ENCODE measurements at places on chromosomes 5 and 9.

GRCh38 chr5:74340476-74340875, 300.1 kb downstream of the ENC1 start:
- DNase-seq = no peak

- no peak for DNase-seq
These were observed 5.1 kb upstream of the PHYKPL start for GRCh38 chr5:178237431-178238312.

GRCh38 chr5:153903321-153903720, 135.4 kb downstream of the FAM114A2 start:
- no peak for DNase-seq

- no peak for DNase-seq
These were observed 183.3 kb downstream of the DEPDC1B start for GRCh38 chr5:60516688-60517087.
